ENCODE measurements at places on chromosomes 3 and 15.

- DNase-seq, result no peak
These were observed 57.2 kb upstream of the UBE2E1 start for GRCh38 chr3:23748398-23749110.

DNA sequence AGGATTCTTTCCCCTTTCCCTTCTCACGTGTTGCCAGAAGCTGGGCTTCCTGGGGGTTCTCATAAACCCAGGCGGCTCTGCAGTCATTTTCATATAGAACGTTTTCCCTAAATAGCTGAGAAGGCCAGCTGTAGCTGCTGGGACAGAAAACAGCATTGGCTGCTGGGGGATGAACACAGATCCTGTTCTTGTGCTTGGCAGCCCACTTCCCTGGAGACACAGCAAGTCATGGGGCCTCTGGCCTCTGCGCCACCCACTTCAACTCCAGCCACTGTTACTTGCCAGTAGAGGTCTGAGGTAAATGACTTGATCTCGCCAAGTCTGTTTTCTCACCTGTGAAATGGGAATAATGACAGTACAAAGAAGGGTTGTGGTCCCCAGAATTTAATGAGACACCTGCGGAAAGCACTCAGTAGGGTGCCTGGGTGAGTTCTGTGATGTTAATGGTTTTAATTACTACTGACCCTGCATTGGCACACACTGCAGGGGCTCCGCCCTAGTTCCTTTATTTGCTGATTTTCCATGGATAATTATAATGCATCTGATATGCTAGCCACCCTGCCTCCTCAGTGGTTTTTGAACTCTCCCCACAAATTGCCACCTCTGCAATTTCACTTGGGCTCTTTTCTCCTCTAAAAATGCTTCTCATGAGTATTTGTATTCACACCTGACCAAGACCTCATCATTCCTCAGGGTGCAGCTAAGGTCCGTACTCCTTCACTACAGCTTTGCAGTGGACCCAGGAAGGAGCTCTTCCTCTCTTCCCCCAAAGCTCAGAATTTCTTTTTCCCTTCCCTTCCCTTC lies 274.7 kb downstream of the RPLP1 start:
- DNase-seq, result no peak

GRCh38 chr3:76051145-76051544 lies 265.8 kb upstream of the ZNF717 start:
- no peak for DNase-seq

GRCh38 chr3:193972832-193973231 lies 163.1 kb upstream of the HES1 start:
- no peak for DNase-seq

DNA sequence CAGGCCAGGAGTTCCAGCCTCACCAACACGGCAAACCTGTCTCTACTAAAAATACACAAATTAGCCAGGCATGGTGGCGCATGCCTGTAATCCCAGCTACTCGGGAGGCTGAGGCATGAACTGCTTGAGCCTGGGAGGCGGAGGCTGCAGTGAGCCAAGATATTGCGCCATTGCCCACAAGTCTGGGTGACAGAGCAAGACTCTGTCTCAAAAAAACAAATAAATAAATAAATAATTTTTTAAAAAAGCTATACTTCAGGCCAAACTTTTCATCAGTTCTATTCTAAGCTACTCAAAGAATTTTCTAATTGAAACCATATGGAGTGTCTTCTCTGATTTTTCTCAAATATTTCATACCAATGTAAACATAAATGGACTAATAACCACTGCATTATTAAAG lies 43.5 kb downstream of the PHC3 start:
- DNase-seq, result no peak

- DNase-seq, result no peak
These were observed 9.0 kb downstream of the GMNC start for GRCh38 chr3:190853464-190853863.

- DNase-seq, result no peak
These were observed 49.2 kb upstream of the LRRFIP2 start for GRCh38 chr3:37223576-37223975.
